ENCODE measurements at places on chromosomes 5 and 9.

DNA sequence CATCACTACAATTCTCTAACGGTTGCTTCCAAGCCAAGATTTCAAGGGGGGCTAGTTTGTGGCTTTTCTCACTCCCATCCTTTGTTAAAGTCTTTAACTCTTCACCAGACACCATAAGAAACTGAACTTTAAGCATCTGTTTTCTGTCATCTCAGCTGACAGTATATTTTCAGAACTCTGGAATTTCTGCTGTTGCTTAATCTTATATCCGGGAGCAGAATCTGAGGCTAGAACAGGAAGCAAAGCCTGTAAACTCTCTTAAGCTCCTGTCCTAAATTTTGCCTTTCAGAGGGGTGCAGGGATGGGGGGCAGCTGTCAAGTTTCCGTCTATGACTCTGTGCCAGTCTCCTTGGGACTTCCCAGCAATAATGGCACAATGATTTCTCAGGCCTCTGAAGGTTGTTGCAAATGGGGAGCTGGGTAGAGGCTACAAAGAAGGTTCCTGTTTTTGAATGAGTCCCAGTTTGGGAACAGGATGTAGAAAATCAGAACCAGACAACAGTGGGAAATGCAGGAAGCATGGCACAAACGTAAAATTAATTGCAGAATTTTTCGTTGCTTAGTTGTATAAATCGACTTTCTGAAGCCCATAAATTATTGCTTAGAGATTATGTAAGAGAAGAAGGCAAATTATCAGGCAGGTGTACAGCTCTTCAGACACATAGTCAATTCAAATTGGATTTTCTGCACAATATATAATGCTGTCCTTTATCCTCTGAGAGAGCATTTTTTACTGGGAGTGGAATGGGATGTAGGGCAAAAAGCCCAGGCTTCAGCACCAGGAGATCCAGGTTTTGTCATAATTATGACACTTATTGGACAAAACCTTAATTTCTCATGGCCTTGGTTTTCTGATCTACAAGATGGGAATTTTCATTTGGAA lies 430.9 kb downstream of the DMAC1 start:
- no peak for DNase-seq

- no peak for DNase-seq
Measured at GRCh38 chr9:91488341-91488740, 64.7 kb upstream of the NFIL3 start.

DNA sequence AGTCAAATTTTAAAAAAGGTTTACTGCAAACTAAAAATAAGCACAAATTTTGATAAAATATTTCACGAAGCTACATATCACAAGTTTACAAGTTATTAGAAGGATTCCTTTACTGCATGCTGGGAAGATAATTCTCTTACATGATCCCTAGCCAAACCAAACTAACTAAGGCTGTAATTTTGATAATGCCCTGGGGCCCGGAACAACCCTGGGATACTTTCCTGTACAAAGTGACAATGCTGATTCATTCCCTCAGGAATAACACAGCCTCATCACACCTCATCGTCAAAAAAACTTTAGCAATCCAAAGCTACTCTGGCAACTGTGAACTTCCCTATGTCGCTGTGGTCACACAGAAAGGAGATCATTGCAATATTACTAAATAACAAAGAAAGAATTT lies 402.9 kb downstream of the RAB3C start:
- no peak for DNase-seq

GRCh38 chr9:91835632-91836031 lies 114.4 kb downstream of the ROR2 start:
- no peak for DNase-seq

GRCh38 chr9:111985315-111985714 lies 88.7 kb downstream of the UGCG start:
- DNase-seq = no peak

DNA sequence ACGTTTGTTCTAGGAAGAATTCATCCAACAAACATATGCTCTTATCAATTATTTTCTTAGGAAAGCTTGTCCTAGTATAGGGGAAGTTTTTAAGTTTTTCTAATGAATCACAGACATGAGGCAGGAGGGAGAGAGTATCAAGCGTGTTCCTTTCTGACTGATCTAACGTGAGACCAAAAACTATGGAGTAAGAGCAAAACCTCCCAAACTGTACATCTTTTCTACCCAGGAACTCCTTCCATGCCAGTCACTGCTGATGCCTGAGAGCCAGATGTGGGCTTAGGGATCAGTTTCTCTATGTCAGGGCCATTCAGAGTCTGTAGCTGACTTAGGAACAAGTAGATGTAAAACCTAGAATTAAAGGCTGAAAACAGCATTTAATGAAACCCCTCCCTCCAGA lies 51.7 kb upstream of the NFIB start:
- no peak for DNase-seq

DNA sequence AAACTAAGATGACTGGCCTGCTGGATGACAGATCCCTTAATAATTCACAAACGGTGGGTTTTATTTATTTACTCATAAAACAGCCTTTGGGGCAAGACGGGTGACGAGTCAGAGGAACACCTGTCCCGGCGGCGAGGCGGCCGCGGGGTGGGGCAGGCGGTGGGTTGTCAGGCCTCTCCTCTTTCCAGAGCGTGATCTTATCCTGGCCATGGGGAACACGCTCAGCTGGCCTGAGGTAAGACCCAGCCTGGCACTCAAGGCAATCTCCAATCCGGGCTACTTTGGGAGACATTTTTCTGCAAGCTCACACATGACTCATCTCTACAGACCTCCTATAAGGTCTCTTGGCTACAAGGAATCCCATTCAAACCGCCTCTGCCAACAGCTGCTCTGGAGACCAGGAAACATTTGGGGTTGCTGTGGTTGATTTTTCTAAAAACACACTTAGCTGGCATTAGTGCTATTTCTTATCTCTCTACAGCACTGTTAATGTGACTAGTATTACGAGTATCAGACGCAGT lies 6.3 kb downstream of the RAPGEF1 start:
- no peak for DNase-seq

- DNase-seq = no peak
Measured at GRCh38 chr5:68950930-68951329, 142.9 kb upstream of the SLC30A5 start.

DNA sequence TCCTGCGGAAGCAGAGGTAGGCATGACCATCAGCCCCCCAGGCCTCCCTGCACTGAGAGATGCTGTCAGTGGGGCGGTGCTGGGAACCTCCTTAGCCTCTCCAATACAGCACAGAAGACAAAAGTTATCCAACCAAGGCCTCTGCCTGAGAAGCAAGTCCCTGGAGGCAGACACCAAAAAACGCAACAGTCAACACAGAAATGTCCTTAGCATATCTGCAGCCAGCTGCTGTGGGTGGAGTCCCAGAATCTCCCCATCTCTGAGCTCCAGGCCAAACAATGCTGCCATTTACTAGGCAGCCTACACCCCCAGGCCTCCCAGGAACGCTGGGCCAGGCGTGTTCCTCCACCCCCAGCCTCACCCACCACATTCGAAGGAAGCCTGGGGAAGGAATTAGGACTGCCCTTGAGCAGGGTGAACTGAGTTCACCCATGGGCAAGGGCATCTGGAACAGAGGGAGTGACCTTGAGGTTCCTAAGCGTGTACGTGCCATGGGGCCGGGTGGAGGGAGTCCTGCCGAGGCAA lies 43.7 kb downstream of the STK10 start:
- no peak for DNase-seq

DNA sequence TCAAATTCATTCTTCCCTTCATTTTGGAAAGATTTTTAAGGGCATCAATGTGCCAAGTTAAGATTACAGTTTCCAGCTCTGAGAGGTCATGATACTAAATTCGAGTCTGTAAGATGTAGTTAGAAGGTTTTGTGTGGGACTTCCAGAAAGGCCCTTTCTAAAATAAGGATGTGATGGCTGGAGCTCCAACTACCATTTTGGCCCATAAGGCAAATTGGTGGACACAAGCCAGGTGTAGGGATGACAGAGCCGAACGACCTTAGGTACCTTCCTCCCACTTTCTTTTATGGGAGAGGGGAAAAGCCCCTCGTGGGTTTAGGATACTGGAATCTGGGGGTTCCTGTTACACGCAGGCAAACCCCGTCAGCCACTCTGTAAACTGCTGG lies 54.3 kb upstream of the PTPDC1 start:
- DNase-seq = no peak

GRCh38 chr5:10588779-10589447 lies 25.0 kb downstream of the ANKRD33B start:
- DNase-seq = no peak

DNA sequence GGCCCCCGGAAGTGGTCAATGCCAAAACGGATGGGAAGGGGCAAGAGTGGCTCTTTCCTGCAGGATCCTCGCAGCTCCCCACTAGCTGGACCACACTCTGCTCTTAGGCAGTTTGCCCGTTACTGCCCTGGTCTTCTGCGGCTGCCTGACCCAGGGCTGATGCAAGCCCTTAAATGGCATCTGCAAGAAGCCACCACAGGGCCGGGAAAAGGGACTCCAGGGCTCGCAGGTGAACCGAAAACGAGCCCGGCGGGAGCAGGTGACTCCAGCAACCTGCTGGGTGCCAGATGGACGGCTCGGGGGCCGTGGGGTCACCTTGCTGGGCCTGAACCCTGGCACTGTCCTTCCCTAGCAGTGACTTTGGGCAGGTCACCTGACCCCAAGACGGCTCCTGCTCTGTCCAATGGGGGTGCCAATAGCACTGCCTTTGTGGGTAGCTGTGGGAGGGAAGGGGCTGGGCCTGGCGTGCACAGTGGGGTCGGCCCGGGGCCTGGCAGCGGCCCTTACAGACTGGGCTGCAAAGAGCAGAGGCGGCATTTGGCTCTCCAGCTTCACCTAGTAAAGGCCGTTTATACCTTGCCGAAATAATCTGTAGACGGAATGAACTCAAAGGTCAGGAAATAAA lies 1.3 kb downstream of the TMEM250 start:
- DNase-seq = no peak

DNA sequence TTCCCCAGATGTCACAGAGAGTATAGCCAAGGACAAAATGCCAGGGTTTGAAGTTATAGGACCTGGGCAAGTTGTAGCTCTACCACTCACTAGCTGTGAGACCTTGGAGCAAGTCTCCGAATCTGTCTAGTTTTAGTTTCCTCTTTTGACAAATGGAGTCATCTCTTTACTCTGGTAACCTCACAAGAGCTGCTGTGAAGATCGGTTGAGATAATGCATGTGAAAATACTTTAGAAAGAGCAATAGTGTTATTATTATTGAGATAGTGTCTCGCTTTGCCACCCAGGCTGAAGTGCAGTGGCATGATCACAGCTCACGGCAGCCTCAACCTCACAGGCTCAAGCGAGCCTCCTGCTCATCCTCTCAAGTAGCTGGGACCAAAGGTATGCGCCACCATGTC lies 117.9 kb upstream of the NR5A1 start:
- no peak for DNase-seq

- no peak for DNase-seq
Measured at GRCh38 chr5:73983644-73984043, 357.6 kb downstream of the ARHGEF28 start.

DNA sequence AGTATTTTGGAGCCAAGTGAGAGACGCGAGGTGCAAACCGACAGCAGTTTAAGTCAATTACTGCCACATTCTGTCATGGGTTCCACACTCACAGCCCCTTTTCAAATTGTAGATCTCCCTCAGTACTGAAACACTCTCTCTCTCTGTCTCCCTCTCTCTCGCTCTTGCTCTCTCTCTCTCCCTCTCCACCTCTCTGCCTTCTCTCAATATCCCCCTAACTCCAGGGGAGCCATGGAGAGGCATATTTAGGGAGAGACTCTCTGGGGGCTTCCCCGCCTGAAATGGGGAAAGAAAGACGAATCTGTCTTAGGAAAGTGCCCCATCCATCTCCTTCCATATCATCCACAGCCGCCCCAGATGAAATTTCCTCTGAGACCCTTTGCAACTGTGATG lies 1.6 kb downstream of the BRINP1 start:
- no peak for DNase-seq

GRCh38 chr5:83524991-83525390 lies 53.4 kb downstream of the VCAN start:
- DNase-seq = no peak

GRCh38 chr5:172958331-172959046 lies 735 bp upstream of the RPL26L1 start:
- DNase-seq = peak; percentile 20

- DNase-seq = no peak
Measured at GRCh38 chr5:89351975-89352374, 469.0 kb upstream of the MEF2C start.

DNA sequence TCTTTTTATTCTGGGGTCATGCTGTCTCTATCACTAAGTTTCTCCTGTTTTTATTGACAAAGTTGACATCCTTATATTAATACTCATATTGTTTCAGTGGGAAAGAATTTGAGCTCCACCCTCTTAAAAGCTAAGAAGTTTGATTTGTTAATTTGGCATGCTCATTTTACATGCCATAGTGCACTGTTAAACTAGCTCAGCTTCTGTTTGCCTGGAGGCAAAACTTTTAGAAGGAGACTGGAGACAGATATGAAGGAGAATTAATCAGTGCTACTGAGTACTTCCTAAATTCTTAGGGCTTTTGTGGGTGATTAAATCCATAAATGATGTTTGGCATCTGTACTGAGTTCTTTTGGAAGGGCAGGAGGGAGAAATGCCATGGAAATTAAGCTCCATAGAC lies 138.9 kb downstream of the NTRK2 start:
- no peak for DNase-seq

DNA sequence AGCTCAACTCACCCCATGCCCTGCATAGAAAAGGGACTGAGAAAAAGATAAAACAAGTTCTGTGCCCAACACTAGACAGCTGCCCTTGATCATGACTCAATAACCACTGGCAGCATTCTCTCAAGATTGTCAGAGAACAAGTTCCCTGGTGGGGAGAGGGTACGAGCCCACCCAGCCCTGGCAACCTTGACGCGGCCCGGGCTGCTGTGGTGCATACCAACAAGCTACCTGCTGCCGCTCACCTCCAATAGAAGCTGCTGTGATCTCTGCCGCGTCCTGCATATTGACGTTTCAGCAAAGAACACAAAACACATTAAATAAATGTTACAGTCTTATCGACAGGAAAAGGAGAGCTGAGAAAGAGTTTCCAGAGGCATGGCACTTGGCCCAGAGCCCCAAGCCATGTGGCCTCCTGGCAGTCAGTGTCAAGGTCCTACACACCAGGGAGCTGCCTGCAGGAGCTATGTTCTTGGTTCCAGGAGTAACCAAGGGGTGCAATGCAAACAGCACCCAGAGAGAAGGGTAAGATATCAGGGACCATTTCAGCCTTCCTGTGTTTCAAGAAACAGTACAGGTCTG lies 28.3 kb downstream of the WHRN start:
- no peak for DNase-seq

GRCh38 chr5:80275347-80275746 lies 19.5 kb upstream of the SERINC5 start:
- no peak for DNase-seq

DNA sequence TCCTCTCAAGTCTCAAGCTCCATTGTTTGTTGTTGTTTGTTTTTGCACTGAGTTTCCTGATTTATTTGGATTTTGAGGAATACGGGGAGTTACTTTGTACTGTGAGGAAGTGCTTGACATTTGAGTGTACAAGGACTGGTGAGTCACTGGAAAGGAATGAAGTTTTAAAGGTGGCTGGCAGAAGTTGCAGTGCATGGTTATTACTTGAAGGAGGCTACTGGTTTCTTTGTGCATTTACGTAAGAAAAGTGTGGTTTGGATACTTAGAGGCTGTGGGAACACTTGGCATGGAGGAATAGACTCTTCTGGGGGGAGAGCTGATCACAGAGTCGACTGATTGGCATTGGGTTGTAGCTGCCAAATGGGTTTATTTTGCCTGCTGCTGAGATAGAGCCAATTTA lies 919.0 kb downstream of the TAF11L14 start:
- DNase-seq = no peak
